Ascending aorta (tissue), 2 donors: ENCODE measurements at places on chromosomes 16 and 17. TPM values are rescaled to one million over a fixed set of nuclear protein-coding genes. Genes with fewer than 3 reads are reported as not detected.

Gene WNT9B
- 5.6 TPM for total RNA-seq

Gene TAT
- 6.7 TPM for total RNA-seq

Gene CCDC200
- total RNA-seq = not detected

Gene KRTAP16-1
- not detected for total RNA-seq

Gene PDILT
- total RNA-seq = not detected

Gene CCL7
- total RNA-seq = not detected

Gene TM4SF5
- total RNA-seq = not detected

Gene TBC1D3B
- not detected for total RNA-seq

Gene TEDC2
- total RNA-seq = not detected

Gene HSPB9
- total RNA-seq = not detected

Gene KRTAP9-8
- total RNA-seq = not detected

Gene PLCG2
- total RNA-seq = 34.2 TPM

Gene STAC2
- total RNA-seq = 7.9 TPM

Gene FSCN2
- not detected for total RNA-seq

Gene CORO7
- 41.9 TPM for total RNA-seq

Gene PERCC1
- total RNA-seq = not detected

Gene CD300LB
- not detected for total RNA-seq

Gene MYH8
- not detected for total RNA-seq

Gene IRF8
- total RNA-seq = 20.0 TPM

Gene HOXB5
- 0.53 TPM for total RNA-seq

Gene MTHFSD
- 44.1 TPM for total RNA-seq

Gene KRT15
- total RNA-seq = 0.32 TPM

Gene KRT24
- not detected for total RNA-seq

Gene MYH11
- 694 TPM for total RNA-seq

Gene CTF1
- total RNA-seq = 0.21 TPM

Gene MYH2
- total RNA-seq = not detected

Gene KRTAP9-2
- total RNA-seq = not detected
